ENCODE measurements at places on chromosomes 7 and 10.

DNA sequence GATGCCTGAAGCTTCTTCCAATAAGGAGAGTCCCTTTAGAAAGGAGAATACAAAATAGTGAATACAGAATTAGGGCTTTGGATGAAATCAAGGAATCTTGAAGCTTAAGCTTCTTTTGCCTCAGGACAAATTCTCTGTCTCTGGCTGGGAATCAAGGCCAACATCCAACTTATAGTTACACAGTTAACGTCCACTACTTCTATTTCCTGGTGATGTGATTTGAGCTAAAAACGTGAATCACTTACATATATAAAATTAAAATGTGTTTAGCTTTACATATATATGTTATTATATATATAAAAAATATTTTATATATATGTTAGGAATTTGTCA, 11.4 kb upstream of the INPP5F start:
- no peak for DNase-seq

GRCh38 chr7:1971946-1972654, 260.6 kb downstream of the MAD1L1 start:
- DNase-seq = no peak

DNA sequence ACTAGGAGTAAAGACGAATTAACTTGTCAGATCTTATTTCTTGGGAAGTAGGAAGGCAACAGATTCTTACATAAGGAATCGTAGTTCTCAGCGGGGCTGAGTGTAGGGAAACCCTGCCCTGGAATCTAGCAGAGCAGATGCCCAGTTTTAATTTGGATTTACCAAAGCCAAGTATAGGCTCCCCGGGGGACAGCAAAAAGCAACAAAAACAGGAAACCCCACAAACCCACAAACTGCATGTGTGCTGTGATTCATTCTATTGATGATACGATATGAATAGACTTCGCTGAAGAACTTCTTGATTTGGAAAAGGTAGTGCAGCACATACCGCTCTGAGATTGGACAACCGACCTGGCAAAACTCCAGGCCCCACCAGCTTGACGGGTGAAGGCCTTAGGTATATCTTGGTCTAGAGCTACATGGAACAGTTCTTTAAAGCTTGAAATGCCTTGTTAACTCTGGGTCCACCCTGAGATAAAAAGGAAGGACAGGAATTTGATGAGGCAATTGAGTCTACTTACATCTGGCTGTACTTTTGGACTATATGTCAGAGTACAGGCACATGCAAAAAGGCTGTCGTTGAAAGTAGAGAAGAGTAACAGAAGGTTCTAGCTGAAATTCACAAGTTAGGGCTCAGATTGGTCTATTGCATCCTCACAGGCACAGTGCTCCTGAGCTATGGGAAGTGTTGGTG, 49.1 kb downstream of the STRA8 start:
- no peak for DNase-seq

DNA sequence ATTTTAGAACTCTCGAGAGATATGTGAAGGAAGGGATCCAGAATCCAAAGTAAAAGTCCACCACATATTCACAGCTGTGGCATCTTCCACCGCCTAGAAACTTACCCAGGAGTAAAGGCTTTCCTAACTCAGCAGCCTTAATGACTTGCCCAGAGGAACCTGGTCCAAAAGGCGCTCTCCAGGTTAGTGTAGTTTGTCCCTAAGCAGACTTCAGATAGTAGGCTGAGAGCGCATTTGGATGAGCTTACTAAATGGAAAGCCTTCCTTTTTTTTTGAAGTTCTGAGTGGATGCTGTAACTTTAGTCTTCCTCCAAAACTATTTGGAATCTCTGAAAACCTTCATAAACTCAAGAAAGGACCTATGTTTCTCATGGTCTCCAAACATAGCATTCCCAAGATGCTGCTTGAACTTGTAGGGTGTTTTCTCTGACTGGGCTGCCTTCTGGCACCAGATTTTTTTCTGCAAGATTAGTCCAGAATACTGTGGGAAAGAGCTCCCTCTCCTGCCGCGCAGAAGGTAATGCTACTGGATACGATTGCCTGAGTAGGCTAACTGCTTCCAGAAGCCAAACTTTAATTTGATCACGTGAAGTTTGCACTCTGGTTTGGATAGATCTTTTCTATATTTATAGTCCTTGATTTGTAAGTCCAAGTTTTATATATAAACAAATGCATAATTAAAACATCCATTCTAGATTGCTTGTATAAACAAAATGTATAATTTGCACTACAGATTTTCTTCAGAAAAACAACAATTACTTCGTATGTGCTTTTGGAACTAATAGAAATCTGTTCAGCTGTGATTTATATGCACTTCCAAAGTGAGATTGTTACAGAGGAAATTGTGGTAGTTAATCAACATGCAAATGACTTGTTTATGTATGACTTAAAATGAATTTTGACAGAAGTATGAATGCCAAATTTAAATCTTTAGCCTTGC, 19.6 kb upstream of the GPR37 start:
- no peak for DNase-seq

DNA sequence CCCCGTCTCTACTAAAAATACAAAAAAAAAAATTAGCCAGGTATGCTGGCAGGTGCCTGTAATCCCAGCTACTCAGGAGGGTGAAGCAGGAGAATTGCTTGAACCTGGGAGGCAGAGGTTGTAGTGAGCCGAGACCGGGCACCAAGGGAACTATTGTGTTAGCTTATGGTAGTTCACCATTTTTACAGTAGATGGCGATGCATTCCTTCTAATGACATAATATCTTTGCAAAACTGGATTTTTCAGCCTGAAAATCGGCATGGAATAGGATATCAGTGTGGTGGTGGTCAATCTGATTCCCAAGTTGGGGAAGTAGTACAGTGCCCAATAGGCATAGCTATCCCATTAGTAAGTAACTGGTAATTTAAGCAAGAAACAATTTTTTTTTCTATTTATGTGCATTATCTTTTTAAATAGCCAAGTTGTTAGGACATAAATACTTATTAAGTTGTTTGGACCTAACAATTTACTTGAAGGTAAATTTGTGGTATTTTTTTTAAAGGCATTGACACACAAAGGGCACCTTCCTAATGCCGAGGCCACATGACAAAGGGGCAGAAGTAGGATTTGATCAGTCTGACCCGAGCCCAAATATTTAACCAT, 17.6 kb upstream of the IMPDH1 start:
- DNase-seq = no peak

- DNase-seq = no peak
Observed at GRCh38 chr10:76017733-76018433, 586.5 kb downstream of the LRMDA start.

- no peak for DNase-seq
Observed at GRCh38 chr7:159211540-159212182, 67.0 kb upstream of the VIPR2 start.

GRCh38 chr7:150358988-150359621, 9.5 kb upstream of the REPIN1 start:
- DNase-seq = no peak

GRCh38 chr10:93656155-93656554, 43.8 kb downstream of the PDE6C start:
- DNase-seq = no peak

DNA sequence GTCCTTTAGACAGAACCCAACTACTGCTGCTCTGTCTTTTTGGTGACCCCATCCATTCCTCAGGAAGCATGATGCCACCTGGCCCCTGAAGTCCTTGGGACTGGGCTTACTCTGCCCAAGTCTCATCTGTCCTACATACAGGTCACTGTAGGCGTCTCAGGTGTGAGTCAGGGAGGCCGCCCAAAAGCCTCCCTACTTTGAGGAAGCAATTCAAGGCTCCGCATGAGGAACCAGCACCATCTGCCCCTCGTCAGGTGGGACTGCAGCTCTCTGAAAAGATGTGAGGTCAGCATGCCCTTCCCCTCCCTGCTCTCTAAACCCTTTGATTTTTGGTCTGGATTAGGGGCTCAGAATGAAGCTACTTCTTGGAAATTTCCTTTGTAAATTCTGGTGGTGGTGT, 354.8 kb downstream of the CXCL12 start:
- DNase-seq = no peak

GRCh38 chr7:36165059-36165458, 12.0 kb downstream of the EEPD1 start:
- no peak for DNase-seq

DNA sequence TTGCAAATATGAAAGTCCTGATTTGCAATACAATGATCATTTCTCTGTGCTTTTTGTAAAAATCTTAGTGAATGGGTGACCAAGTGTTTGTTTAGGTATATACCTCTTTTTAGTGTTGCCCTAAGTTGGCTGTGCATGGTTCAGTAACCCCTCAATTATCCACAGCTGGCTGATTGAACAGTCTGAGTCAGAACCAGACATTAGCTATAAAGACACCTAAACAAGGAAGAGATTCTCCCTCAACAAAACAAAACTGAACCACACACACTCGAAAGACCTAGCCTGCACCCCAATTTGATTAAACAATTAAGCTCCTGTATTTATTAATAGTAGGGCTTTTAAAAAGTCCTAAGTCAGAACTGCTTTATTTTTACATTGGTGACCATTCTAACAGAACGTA, 2.8 kb downstream of the RSBN1L start:
- no peak for DNase-seq

- DNase-seq = no peak
Observed at GRCh38 chr7:44065431-44066110, at the start of gene PGAM2. PGAM2 (minus strand) TSS chr7:44065567; CDS start chr7:44065529, 38 bp downstream.

- DNase-seq = no peak
Observed at GRCh38 chr7:157405914-157406810, 69.4 kb downstream of the DNAJB6 start.

- DNase-seq = no peak
Observed at GRCh38 chr10:132927824-132928223, 14.5 kb downstream of the CFAP46 start.
